ENCODE measurements at places on chromosomes 5 and 9.

DNA sequence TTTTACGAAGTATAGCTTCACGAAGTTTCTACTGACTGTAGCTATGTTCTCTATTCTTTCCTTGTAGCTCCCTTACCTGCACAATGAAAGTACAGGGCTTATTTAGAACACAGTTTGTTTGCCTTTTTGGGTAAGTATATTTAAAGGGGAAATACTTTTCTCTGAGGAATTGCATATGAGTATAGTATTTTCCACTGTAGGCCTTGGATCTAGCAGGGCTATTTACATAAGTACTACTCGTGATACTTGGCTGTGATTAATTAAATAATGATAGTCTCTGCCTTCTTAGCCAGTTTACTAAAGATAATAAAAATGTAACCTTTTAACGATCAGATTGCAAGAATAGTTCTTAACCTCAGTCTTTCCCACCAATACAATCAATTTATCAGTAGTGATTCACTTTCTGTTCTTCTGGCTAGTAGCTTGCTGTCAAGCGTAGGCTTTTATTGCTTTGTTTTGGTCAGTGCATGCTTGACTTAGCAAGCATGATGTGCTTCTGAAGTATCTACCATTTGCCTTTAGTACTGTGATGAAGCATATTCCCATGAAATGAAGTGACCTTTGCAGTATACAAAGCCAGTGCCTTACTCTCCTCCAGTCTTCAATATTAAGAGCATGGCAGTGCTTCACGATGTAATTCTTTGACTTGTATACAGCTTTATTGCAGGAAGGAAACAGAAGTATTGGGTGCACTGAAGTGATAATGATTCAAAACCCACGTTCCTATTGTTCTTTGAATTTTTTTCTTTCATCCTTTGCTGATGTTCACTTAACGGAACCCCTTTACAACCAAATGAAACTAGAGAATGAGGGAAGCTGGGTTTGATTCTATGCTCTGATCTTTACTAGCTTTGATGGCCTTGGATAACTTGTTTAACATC lies 64.2 kb downstream of the SLC44A1 start:
- DNase-seq: no peak

- no peak for DNase-seq
Observed at GRCh38 chr9:83622433-83622938, 457 bp upstream of the IDNK start.

DNA sequence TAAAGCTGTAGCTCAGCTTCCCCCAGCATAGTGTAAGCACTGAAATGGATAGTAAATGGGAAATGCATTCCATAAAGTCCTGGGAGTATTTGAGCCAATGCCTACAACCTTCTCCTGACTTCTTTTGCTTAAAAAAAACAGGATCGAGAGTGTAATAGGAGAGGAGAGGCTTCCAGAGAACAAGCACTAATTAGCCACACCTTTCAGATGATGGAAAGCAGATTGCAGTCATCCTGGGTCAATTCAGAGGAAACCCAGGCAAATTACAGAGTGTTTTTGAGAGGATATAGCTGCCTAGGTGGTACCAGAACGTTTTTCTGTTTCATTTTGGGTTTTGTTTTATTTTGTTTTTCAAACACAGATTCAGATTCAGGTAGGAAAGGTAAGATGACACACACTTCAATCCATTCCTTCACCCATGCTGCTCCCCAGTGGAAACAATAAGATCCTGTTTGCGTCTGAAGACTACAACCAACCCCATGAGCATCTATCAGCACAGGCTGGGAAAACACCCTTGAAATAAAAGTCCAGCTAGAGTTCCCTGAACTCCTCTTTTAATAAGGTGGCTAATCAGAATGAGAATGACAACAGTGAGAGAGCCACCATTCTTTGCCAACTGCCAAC lies 95.6 kb downstream of the RFK start:
- DNase-seq: no peak

- DNase-seq: no peak
Observed at GRCh38 chr5:130424341-130424740, 520.1 kb downstream of the CHSY3 start.

GRCh38 chr5:95424526-95424925 lies 33.4 kb downstream of the FAM81B start:
- DNase-seq: no peak

DNA sequence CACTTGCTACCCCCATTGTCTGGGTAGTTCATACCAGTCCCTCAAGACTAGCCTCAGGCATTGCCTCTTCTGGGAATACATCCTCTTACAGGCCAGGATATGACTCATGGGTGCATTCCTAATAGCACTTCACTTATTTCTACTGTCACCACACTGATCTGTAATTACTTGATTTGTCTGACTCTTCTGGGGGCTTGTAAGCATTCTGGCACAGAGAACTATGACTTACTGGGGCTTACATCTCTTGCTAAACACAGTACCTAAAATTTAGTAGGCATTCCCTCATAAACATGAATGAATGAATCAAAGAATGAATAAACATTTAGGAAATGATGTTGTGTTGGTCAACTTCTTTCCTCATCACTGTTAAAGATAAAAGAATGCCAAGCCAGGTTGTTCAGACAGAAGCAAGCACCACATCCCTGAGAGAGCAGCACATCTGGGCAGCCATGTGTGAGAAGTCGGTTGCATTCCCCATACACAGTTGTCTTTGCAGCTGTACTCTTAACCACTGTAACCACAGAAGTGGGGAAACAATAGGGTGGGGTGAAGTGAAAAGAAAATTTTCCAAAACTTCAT lies 27.6 kb downstream of the IL7R start:
- no peak for DNase-seq

Data from NCI-H187 treated with DMSO at 0.1 percent for 48 hours (cell line).